ENCODE measurements at places on chromosomes 16 and 17.

DNA sequence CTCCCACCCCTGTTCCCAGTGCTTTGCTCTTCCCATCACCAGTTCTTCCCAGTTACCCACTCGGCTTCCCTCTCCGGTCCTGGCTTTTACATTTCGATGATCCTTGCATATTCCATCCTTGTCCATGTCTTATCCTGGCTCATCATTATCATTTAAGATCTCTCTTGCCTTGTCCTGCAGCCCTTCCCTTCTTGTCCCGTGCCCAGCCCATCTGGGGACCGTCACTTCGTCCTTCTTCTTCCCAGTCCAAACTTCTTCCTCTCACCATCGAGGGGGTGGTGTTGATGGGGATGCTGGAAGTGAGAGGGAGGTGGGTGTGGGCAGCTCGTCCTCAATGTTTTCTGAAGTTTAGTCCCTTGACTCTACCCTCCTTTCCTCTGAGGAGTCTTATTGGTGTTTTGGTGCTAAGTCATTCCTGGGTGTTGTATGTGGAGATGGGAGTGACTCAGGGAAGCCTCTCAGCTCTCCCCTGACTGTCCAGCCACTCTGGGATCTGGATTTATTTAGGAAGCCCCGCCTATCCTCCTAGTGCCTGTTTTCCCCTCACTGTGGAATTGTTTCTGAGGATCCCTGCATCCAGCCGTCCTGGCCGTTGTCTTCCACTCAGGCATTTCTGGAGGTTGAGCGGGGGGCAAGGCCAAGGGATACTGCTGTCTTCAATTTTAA lies 975 bp downstream of the SNX29 start:
- no peak for DNase-seq

DNA sequence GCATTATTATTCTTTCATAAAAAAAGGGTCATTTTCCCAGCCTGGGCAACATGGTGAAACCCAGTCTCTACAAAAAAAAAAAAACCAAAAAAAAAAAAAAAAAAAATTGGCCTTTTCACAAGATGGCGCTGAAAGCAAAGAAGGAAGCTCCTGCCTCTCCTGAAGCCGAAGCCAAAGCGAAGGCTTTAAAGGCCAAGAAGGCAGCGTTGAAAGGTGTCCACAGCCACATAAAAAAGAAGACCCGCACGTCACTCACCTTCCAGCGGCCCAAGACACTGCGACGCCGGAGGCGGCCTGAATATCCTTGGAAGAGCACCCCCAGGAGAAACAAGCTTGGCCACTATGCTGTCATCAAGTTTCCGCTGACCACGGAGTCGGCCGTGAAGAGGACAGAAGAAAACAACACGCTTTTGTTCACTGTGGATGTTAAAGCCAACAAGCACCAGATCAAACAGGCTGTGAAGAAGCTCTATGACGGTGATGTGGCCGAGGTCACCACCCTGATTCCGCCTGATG lies 4.9 kb upstream of the PGAP6 start:
- no peak for DNase-seq

DNA sequence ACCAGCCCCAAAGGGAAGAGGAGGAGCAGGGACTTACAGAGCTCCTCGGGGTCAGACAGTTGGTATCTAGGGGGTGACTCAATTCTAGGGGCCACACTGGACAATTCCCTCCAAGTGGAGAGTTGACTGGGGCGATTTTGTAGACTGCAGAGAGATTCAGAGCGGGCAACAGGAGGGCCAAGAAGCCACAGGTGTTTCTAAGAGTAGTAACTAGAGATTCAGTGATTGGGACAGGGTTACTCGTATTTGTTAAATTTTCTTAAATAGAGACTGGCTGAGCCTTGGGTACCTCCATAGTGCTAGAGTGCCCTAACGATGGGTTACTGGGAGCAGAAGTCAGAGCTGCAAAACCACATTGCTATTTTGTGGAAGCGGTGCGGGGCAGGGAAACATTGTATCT lies 3.3 kb upstream of the INPP5K start:
- DNase-seq = no peak

DNA sequence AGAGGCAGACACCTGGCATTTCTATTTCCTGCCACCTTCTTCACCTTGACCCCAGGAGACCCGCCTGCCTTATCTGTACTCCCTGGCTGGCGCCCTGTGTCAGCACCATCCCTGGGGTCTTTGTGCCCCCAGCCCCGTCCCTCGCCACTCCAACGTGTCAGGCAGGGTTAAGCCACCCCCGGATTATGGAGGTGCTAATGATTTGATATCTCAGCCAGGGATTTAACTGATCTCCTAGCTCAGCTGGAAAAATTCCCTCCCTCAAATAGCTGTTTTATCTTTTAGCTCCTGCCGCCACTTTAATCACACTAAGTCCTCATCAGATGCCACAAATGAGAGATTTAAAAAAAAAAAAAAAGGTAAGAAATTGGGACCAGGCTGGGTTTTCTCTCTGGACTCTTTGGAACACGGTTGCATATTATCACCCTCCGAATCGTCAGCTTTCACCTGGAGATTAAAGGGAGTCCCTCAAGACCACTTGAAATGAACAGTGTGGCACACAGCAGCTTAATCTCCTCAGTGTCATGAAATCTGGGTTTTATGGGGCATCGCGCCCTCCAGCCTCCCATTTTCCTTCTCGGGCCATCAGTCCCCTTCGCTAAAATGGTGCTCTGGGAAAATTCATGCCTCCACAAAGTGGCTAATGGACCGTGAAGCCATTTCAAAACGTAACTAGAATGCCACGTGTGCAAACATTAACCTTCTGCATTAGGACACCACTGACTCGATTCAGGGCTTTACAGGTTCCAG lies 26.2 kb upstream of the WFDC1 start:
- no peak for DNase-seq
